Esophagus muscularis mucosa (tissue), 4 donors: ENCODE measurements at places on chromosomes 3 and 15.
A peak's percentile ranks its signal among the peaks of the same experiment; 100 is the strongest.

DNA sequence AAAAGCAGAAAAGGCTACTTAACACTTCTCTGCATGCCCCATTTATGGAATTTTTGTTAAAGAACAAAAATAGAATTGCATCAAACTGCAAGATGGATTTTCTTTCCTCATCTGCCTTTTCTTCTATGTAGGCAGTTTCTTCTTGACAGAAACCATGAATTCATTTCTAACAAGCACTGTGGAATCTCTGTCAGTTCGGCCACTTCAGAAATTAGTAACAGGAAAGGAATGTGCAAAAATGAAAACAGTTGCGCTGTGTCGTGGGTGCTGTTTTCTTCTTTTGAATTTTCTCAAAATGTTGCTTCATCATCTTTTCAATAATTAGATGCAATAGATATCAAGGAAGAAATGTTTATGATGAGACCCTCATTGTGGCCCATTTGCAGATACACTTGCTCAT, 151.6 kb downstream of the FOXB1 start:
- H3K27me3 ChIP-seq: peaks cover 5% of the 10 kb centered on the region
- no peak for DNase-seq
- H3K4me1 ChIP-seq: no peaks in the 10 kb centered on the region

GRCh38 chr3:71456156-71456555, 127.4 kb downstream of the FOXP1 start:
- H3K4me3 ChIP-seq: peak overlapping the region; percentile 13
- peak; percentile 26 for DNase-seq
- H3K36me3 ChIP-seq: no peaks in the 10 kb centered on the region
- no peak overlapping the region for H3K27ac ChIP-seq
- H3K4me1 ChIP-seq: peaks cover 5% of the 10 kb centered on the region
- no peaks in the 10 kb centered on the region for H3K27me3 ChIP-seq

- H3K27me3 ChIP-seq: no peaks in the 10 kb centered on the region
- H3K4me3 ChIP-seq: no peak overlapping the region
These were observed 43.1 kb downstream of the MTHFS start for GRCh38 chr15:79853492-79854328.

GRCh38 chr15:40937762-40938535, 8.8 kb downstream of the DLL4 start:
- H3K27me3 ChIP-seq: no peaks in the 10 kb centered on the region
- H3K4me3 ChIP-seq: no peak overlapping the region

DNA sequence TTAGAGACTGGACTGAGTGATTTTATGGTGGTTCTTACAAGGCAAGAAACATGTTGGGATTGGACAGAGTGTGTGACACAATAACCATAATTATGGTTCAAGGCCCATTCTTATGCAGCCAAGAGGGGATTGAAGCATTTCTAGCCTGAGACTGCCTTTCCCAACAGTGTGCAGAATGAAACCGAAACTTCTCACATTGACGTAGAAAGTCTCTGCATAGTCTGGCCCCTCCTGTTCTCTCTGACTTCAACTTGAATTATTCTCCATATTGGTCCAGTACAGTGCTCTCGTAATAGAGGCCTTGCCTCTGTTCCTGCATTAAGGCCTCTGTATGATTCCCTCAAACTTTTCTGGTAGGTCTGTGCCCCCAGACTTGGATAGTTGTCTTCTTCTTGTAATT, 138.3 kb downstream of the DIPK2A start:
- no peaks in the 10 kb centered on the region for H3K36me3 ChIP-seq
- H3K27ac ChIP-seq: no peak overlapping the region
- DNase-seq: no peak
- H3K27me3 ChIP-seq: no peaks in the 10 kb centered on the region
- no peak overlapping the region for H3K4me3 ChIP-seq

DNA sequence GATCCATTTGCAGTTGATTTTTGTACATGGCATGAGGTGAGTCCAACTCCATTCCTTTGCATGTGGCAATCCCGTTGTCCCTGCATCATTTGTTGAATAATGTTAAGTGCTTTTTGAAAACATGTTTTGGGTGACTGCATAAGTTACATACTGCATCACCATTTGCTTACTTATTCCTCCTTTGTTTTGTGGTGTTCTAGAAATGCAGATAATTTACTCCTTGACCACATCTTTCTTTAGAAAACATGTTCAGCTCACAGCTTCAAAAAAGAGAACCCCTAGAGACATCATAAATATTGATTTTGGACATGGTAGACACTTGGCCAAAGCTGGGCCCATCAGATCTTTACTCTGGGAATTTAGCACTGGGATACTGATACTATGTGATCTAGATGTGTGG, 135.3 kb upstream of the DAZL start:
- no peak overlapping the region for H3K27ac ChIP-seq
- no peak for DNase-seq
- no peaks in the 10 kb centered on the region for H3K36me3 ChIP-seq
- no peak overlapping the region for H3K4me3 ChIP-seq

GRCh38 chr3:141081141-141081795, 30.1 kb downstream of the SPSB4 start:
- H3K27ac ChIP-seq: no peak overlapping the region
- H3K4me1 ChIP-seq: peaks cover 39% of the 10 kb centered on the region
- no peaks in the 10 kb centered on the region for H3K27me3 ChIP-seq

GRCh38 chr3:41249318-41249717, 50.0 kb downstream of the CTNNB1 start:
- H3K4me1 ChIP-seq: peaks cover 2% of the 10 kb centered on the region
- DNase-seq: no peak
- H3K27me3 ChIP-seq: no peaks in the 10 kb centered on the region
- peaks cover 14% of the 10 kb centered on the region for H3K36me3 ChIP-seq
- no peak overlapping the region for H3K27ac ChIP-seq
- no peak overlapping the region for H3K4me3 ChIP-seq

GRCh38 chr3:34264337-34265041, 466.1 kb downstream of the PDCD6IP start:
- DNase-seq: no peak
- H3K4me1 ChIP-seq: peaks cover 39% of the 10 kb centered on the region
- no peaks in the 10 kb centered on the region for H3K27me3 ChIP-seq
- no peaks in the 10 kb centered on the region for H3K36me3 ChIP-seq
- H3K27ac ChIP-seq: no peak overlapping the region
- no peak overlapping the region for H3K4me3 ChIP-seq

DNA sequence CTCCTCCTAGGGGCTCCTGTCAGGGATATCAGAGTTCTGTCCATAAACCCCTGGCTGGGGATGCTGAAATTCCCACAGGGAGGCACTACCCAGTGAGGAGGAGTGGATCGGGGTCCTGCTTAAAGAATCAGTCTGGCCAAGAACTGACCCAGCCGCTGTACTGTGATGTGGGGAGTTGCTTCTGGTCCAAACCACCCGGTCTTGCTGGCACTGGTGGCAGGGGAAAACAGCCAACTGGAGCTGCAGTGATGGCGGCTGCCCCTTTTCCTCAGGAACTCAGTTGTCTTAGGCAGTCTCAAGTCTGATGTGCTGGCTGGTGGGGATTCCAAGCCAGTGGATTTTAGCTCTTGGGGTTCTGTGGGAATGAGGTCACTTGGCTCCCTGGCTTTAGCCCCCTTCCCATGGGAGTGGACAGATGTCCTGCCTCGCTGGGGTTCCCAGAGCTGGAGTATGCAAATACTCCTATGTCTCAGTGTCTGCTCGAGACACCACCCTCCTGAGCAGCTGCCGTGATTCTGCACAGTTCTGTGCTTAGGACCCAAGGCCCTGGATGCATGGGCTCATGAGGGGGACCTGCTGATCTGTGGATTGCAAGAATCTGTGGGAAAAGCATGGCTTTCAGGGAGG, 97.1 kb downstream of the SLC25A26 start:
- no peak overlapping the region for H3K27ac ChIP-seq
- no peaks in the 10 kb centered on the region for H3K4me1 ChIP-seq
- H3K4me3 ChIP-seq: no peak overlapping the region
- DNase-seq: no peak

DNA sequence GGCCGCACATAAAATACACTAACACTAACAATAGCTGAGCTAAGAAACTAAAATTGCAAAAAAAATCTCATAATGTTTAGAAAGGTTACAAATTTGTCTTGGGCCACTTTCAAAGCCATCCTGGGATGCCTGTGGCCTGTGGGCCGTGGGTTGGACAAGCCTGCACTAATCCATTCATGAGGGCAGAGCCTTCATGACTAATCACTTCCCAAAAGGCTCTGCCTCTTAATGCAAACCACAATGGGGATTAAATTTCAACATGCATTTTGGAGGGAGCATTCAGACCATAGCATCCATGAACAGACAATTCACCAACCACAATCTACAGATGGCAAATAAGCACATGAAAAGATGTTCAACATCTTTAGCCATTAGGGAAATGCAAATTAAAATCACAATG, 128.2 kb downstream of the SUCLG2 start:
- H3K36me3 ChIP-seq: peaks cover 28% of the 10 kb centered on the region
- no peak overlapping the region for H3K4me3 ChIP-seq
- no peaks in the 10 kb centered on the region for H3K4me1 ChIP-seq

- H3K4me3 ChIP-seq: no peak overlapping the region
- peaks cover 9% of the 10 kb centered on the region for H3K4me1 ChIP-seq
- peaks cover 12% of the 10 kb centered on the region for H3K27me3 ChIP-seq
- no peaks in the 10 kb centered on the region for H3K36me3 ChIP-seq
These were observed 3.9 kb upstream of the ACAN start for GRCh38 chr15:88799341-88799740.

DNA sequence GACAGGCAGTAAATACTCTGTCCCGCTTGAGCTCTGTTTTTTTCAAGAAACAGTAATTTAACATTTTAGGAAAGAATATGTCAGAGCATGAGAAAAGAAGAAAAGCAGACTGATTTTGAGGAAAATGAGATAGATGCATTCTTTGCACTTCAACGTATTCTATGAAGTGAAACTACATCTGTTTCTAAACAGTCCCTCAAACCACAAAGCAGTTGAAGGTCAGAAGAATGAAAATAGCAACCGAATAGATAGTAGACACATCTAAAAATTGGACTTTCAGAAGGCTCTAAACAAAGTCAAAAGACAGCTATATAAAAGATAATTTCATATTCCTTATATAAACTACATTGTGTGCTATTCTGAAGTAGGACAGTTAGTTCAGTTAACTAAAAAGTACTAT, 172.6 kb upstream of the LRRC3B start:
- no peaks in the 10 kb centered on the region for H3K4me1 ChIP-seq
- H3K27ac ChIP-seq: no peak overlapping the region
- no peaks in the 10 kb centered on the region for H3K36me3 ChIP-seq
- H3K27me3 ChIP-seq: no peaks in the 10 kb centered on the region

- H3K4me1 ChIP-seq: peaks cover 14% of the 10 kb centered on the region
- no peaks in the 10 kb centered on the region for H3K36me3 ChIP-seq
- H3K27ac ChIP-seq: no peak overlapping the region
- no peaks in the 10 kb centered on the region for H3K27me3 ChIP-seq
These were observed 70.8 kb downstream of the RAP2B start for GRCh38 chr3:153232851-153233271.

DNA sequence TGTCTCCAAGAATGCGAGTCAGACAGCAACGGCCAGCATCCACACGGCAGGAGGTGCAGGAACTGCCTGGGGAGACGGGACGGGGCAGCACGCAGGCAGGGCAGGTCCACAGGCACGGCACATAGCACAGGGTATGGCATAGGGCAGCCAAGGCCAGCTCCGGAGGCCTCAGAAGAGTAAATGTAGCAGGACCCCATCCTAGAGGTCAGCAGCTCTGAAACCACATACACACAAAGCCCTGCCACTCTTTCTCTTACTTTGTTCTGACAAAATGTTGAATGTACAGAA, 26.9 kb downstream of the ZXDC start:
- no peaks in the 10 kb centered on the region for H3K27me3 ChIP-seq
- no peak overlapping the region for H3K27ac ChIP-seq
- peaks cover 12% of the 10 kb centered on the region for H3K36me3 ChIP-seq
- H3K4me3 ChIP-seq: no peak overlapping the region
- peaks cover 24% of the 10 kb centered on the region for H3K4me1 ChIP-seq

- no peak for DNase-seq
- H3K36me3 ChIP-seq: no peaks in the 10 kb centered on the region
These were observed 288.0 kb downstream of the EPHA3 start for GRCh38 chr3:89395456-89395855.

GRCh38 chr15:48962662-48963523, 826 bp downstream of the SHC4 start:
- peak overlapping the region; percentile 47 for H3K27ac ChIP-seq
- peaks cover 25% of the 10 kb centered on the region for H3K4me1 ChIP-seq
- no peaks in the 10 kb centered on the region for H3K27me3 ChIP-seq
- H3K4me3 ChIP-seq: peak overlapping the region; percentile 57
- DNase-seq: no peak

DNA sequence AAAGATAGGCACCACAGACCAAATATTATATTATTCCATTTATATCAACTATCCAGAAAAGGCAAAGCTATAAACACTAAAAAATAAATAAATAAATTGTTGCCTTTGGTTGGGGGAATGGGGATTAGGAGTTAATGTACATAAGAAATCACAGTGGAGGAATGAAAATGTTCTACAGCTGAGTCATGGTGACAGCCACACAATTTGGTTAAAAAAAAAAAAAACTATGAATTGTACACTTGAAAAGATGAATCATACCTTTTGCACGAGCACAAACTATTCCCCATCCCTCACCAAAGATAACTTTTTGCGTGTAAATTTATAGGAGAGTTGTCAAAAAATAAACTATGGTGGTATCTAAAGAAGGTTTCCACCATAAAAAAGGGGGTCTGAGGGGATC, 103.2 kb downstream of the TBC1D5 start:
- no peak overlapping the region for H3K27ac ChIP-seq
- H3K27me3 ChIP-seq: no peaks in the 10 kb centered on the region
- DNase-seq: no peak
- peaks cover 7% of the 10 kb centered on the region for H3K4me1 ChIP-seq
- H3K4me3 ChIP-seq: no peak overlapping the region

DNA sequence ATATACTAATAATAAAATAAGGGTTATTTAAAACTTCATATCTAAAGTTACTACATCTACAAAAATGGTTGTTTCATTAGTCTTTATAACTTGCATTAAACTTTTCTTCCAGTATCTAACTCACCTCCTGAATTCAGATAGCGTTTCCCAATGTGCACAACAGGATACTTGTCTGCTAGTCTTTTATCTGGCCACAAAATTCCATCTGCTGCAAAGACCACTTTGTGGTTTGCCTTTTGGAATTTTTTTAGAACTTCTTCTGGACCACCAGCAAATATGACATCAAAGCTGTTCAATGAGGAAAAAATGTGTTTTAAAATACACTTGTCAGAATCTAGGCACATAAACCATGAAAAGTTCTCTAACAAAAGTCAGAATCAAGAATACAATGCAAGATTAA, 50.8 kb downstream of the PLOD2 start:
- H3K27ac ChIP-seq: no peak overlapping the region
- peaks cover 8% of the 10 kb centered on the region for H3K4me1 ChIP-seq
- no peaks in the 10 kb centered on the region for H3K27me3 ChIP-seq

GRCh38 chr15:56654624-56655023, 78.7 kb downstream of the ZNF280D start:
- H3K27me3 ChIP-seq: no peaks in the 10 kb centered on the region
- H3K36me3 ChIP-seq: peaks cover 27% of the 10 kb centered on the region
- peak overlapping the region; percentile 3 for H3K27ac ChIP-seq

DNA sequence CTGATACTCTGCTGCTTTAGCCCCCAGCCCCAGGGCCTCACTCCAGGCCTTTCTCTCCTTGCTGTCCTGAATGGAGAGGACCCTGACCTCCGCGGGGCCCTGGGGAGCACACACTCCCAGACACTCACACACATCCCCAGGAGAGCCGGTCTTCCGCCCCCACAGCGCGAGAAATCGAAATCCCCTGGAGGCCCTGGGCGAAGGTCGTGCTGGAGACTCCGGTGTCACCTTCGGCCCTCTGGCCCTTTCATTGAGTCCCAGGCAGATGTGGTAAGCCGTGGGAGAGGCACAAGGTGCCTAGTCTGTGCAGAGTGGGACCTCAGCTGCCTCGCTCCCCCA, 848 bp upstream of the GOLGA8B start:
- no peaks in the 10 kb centered on the region for H3K27me3 ChIP-seq
- no peak overlapping the region for H3K27ac ChIP-seq
- H3K4me3 ChIP-seq: peak overlapping the region; percentile 66
- peaks cover 29% of the 10 kb centered on the region for H3K4me1 ChIP-seq
- no peaks in the 10 kb centered on the region for H3K36me3 ChIP-seq
- no peak for DNase-seq
